Subcutaneous preadipocyte (primary cell): ENCODE measurements at places on chromosomes 16 and 17. TPM values are rescaled to one million over a fixed set of nuclear protein-coding genes. Genes with fewer than 3 reads are reported as not detected.

The ZNF598 gene
- 26.8 and 35.0 TPM in 2 replicates for total RNA-seq

The KRTAP9-6 gene
- not detected in 2 replicates for total RNA-seq

The TOP2A gene
- total RNA-seq, result 90.4 and 113 TPM in 2 replicates

The CDRT15L2 gene
- total RNA-seq, result not detected in 2 replicates

The USP43 gene
- under 0.01 and 0.39 TPM in 2 replicates for total RNA-seq
